ENCODE measurements at places on chromosomes 2 and 18. TPM values are rescaled to one million over a fixed set of nuclear protein-coding genes. Genes with fewer than 3 reads are reported as not detected.

GRCh38 chr2:12498704-12499103, 218.0 kb upstream of the TRIB2 start:
- ATAC-seq, result no peak

DNA sequence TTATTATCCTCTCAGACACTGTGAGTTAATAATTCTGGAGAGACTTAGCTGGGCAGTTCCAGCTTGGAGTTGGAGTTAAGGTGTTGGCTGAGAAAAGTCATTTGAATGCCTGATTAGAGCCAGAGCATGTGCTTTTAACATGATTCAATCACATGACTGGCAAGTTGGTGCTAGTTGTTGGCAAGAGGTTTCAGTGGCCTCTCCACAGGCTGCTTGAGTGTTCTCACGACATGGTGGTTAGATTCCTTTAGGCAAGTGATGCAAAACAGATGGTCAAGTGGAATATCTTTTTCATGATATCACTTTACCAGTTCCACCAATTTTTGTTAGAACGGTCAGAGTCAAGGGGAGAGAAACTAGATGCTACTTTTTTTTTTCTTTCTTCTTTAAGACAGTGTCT, 262.7 kb upstream of the FN1 start:
- ATAC-seq, result no peak

- ATAC-seq, result no peak
Observed at GRCh38 chr18:79274823-79275222, 120.9 kb upstream of the NFATC1 start.

DNA sequence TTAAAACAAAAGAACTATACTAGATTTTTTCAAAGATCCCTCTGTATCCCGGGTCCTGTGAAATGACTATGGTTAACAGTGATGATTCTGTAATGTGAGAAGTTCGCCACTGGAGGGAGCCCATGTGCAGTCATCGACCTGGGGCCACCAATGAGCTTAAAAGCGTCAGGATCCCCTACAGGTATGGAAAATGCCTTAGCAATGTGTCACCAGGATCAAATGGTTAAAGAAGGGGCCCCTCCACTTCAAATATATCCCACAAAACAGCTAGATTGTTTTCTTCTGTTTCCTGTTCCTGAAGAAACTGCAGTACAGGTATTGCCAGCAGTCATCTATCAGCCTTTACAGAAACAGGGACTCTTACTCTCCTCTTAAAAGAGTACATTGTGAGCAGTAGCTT, 15.3 kb downstream of the CHRNA1 start:
- ATAC-seq, result no peak

- no peak for ATAC-seq
Observed at GRCh38 chr2:18399601-18400000, 160.9 kb downstream of the RDH14 start.

DNA sequence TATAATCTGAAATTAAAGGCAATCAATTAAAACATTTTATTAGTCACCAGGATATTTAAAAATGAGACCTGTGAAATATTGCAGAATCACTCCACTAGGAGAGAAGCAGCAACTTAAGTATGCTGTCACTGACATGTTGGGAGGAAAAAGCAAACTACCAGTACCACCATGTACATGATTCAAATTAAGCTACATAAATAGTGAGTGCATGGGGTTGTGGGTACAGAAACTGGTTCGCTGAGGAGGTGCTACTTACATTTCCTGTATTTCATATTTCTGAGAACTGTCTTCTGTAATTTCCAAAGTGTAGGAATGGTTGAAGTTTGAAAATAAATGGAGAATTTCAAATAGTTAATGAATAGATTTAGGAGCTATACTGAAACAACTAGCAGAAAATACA, 7.9 kb upstream of the NR4A2 start:
- no peak for ATAC-seq

- no peak for ATAC-seq
Observed at GRCh38 chr2:239856620-239857285, 168.4 kb downstream of the NDUFA10 start.

DNA sequence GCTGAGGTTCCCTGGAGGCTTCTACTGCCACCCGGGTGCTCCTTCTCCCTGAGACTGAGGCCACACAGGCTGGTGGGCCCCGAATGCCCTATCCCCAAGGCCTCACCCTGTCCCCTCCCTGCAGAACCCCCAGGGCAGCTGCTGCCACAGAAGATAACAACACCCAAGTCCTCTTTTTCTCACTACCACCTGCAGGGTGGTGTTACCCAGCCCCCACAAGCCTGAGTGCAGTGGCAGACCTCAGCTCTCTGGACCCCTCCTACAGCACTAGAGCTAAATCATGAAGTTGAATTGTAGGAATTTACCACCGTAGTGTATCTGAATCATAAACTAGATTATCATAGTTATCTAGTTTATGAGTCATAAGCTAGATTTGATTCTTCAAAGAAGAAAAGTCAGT, 7.3 kb upstream of the CENPA start:
- no peak for ATAC-seq

GRCh38 chr2:37781028-37781427, 109.6 kb upstream of the CDC42EP3 start:
- no peak for ATAC-seq

DNA sequence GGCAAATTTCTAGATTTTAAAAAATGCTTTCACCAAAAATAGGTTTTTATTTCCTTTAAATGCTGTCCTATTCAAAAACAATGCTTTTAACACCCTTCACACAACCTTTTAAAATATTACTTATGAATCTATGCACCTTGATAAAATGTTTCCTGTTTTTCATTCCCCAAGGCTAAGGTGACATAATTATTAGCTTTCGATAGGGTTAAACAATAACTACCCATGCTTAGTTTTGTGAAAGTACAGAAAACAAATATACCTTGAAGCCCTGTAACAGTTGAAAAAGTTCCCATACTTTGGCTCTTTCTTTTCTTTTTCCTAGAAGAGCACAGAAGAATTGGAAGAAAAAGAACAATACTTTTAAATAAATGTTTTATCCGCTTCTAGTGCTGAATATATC, 54.9 kb upstream of the ITPRID2 start:
- no peak for ATAC-seq

- ATAC-seq, result no peak
Observed at GRCh38 chr18:75625966-75626365, 198.5 kb upstream of the SMIM21 start.

The DPP4 gene
- 1.9 TPM for total RNA-seq

The OXER1 gene
- total RNA-seq, result 0.93 TPM

The AFF3 gene
- total RNA-seq, result 29.9 TPM

The ANKRD30B gene
- not detected for total RNA-seq

The SEPTIN10 gene
- 109 TPM for total RNA-seq

Measured in gastroesophageal sphincter (tissue), 4 donors.